ENCODE measurements at places on chromosomes 1 and 21. TPM values are rescaled to one million over a fixed set of nuclear protein-coding genes. Genes with fewer than 3 reads are reported as not detected.

The RNU1-1 gene
- 1,356 TPM for total RNA-seq

The ZNF593OS gene
- not detected for total RNA-seq

The CBR3 gene
- 2.3 TPM for total RNA-seq

The SLC45A1 gene
- total RNA-seq: 0.95 TPM

The PLA2G2C gene
- not detected for total RNA-seq

The GNG4 gene
- 3.8 TPM for total RNA-seq

The RPE65 gene
- 0.91 TPM for total RNA-seq

The IVNS1ABP gene
- total RNA-seq: 107 TPM

The MMEL1 gene
- not detected for total RNA-seq

The DIP2A gene
- 33.0 TPM for total RNA-seq

GRCh38 chr1:36161641-36162531, 5.9 kb downstream of the MAP7D1 start:
- DNase-seq: peak; percentile 43
- H3K36me3 ChIP-seq: peaks cover 22% of the 10 kb centered on the region
- H3K4me1 ChIP-seq: peaks cover 49% of the 10 kb centered on the region
- no peaks in the 10 kb centered on the region for H3K27me3 ChIP-seq

- no peak overlapping the region for H3K4me3 ChIP-seq
- H3K27ac ChIP-seq: no peak overlapping the region
- no peaks in the 10 kb centered on the region for H3K4me1 ChIP-seq
- H3K27me3 ChIP-seq: no peaks in the 10 kb centered on the region
- no peaks in the 10 kb centered on the region for H3K36me3 ChIP-seq
Measured at GRCh38 chr1:77467021-77467595, 185.3 kb downstream of the AK5 start.

- no peak for DNase-seq
- no peak overlapping the region for H3K4me3 ChIP-seq
- H3K27ac ChIP-seq: no peak overlapping the region
- H3K27me3 ChIP-seq: no peaks in the 10 kb centered on the region
- no peaks in the 10 kb centered on the region for H3K4me1 ChIP-seq
- no peaks in the 10 kb centered on the region for H3K36me3 ChIP-seq
Measured at GRCh38 chr1:182257369-182258063, 134.1 kb downstream of the GLUL start.

DNA sequence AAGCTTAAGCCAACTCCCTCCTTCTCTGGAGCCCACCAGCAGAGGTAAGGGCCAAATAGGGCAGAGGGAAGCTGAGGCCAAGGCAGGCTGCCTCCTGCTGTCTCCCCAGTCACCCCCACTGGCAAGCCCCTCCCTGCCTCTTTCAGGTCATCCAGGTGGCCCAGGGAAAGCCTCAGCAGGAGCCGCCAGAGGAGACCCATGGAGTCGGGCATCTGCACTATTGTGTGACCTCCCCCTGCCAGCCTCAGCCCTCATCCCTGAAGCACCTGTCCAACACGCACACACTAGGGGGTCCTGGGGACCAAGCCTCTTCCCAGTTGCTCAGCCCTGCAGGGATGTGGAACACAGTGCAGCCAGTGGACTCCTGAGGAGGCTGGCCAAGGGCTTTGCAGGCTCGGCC, 5.3 kb upstream of the NAXE start:
- DNase-seq: no peak
- H3K4me3 ChIP-seq: no peak overlapping the region
- no peaks in the 10 kb centered on the region for H3K36me3 ChIP-seq
- H3K4me1 ChIP-seq: peaks cover 4% of the 10 kb centered on the region
- H3K27ac ChIP-seq: no peak overlapping the region
- H3K27me3 ChIP-seq: no peaks in the 10 kb centered on the region

GRCh38 chr1:44371206-44371605, 16.1 kb upstream of the ERI3 start:
- no peaks in the 10 kb centered on the region for H3K4me1 ChIP-seq
- no peak overlapping the region for H3K4me3 ChIP-seq
- H3K36me3 ChIP-seq: no peaks in the 10 kb centered on the region
- H3K27ac ChIP-seq: no peak overlapping the region
- no peak for DNase-seq
- peaks cover 6% of the 10 kb centered on the region for H3K27me3 ChIP-seq

GRCh38 chr1:52580283-52580682, 21.9 kb upstream of the GPX7 start:
- H3K36me3 ChIP-seq: no peaks in the 10 kb centered on the region
- no peaks in the 10 kb centered on the region for H3K4me1 ChIP-seq
- DNase-seq: no peak

- H3K27me3 ChIP-seq: no peaks in the 10 kb centered on the region
- no peak overlapping the region for H3K4me3 ChIP-seq
- H3K27ac ChIP-seq: no peak overlapping the region
- H3K36me3 ChIP-seq: no peaks in the 10 kb centered on the region
Measured at GRCh38 chr1:58619286-58620054, 42.4 kb upstream of the TACSTD2 start.

- DNase-seq: no peak
- no peaks in the 10 kb centered on the region for H3K27me3 ChIP-seq
- H3K36me3 ChIP-seq: no peaks in the 10 kb centered on the region
- H3K27ac ChIP-seq: no peak overlapping the region
- peaks cover 9% of the 10 kb centered on the region for H3K4me1 ChIP-seq
- no peak overlapping the region for H3K4me3 ChIP-seq
Measured at GRCh38 chr1:91556556-91556955, 55.9 kb downstream of the CDC7 start.

DNA sequence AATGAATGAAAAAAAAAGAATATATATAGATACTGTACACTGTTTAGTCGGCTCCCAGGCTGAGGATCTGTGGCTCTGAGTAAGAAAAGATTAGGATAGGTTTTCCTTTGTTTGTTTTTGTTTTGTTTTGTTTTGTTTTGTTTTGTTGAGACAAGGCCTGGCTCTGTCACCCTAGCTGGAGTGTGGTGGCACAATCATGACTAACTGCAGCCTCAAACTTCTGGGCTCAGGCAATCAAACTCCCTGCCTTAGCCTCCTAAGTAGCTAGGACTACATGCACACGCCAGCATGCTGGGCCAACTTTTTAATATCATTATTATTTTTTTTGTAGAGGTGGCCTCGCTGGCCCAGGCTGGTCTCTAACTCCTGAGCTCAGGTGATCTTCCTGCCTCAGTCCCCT, 87.9 kb upstream of the PTBP2 start:
- no peak overlapping the region for H3K27ac ChIP-seq
- H3K4me1 ChIP-seq: no peaks in the 10 kb centered on the region
- DNase-seq: no peak
- H3K4me3 ChIP-seq: no peak overlapping the region

DNA sequence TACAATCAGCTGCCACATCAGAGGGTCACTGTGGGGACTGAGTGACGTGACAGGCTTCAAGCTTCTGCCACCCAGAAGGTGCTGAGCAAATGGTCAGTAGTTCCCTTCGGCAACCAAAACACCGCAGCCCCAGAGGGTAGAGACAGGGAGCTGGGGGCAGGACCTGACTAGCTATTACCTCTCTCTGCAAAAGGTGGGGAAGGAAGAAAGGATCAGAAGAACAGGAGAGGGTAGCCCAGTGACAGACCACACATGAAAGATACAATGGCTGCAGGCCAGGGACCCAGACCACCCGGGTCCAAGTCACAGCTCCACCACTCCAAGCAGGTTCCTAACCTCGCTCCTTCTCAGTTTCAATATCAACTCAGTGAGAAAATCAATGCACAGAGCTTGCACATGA, 377.1 kb downstream of the NPHP4 start:
- no peaks in the 10 kb centered on the region for H3K27me3 ChIP-seq
- no peak overlapping the region for H3K27ac ChIP-seq
- no peaks in the 10 kb centered on the region for H3K36me3 ChIP-seq
- H3K4me1 ChIP-seq: no peaks in the 10 kb centered on the region

- H3K36me3 ChIP-seq: no peaks in the 10 kb centered on the region
- no peak within 1 kb of the TSS for H3K27ac ChIP-seq
- peak; percentile 6 for DNase-seq
- peaks cover 8% of the 10 kb centered on the region for H3K4me1 ChIP-seq
- H3K27me3 ChIP-seq: peaks cover 75% of the 10 kb centered on the region
Measured at GRCh38 chr1:151716771-151717631, at the start of gene CELF3. CELF3 (minus strand) TSS chr1:151716803; CDS start chr1:151716020, 783 bp downstream.

DNA sequence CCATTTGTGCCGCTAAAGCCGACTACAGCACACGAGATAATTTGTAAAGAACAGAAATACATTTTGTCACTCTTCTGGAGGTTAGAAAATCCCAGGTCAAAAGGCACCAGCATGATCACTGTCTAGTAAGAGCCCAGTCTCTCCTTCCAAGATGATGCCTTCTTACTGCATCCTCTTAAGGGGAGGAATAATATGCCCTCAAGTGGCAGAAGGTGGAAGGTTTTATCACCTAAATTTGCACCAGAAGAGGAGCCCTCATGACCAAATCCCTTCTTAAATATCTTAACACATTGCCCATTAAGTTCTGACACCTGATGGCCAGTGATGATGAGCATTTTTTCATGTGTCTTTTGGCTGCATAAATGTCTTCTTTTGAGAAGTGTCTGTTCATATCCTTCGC, 326.7 kb upstream of the RGS18 start:
- no peaks in the 10 kb centered on the region for H3K4me1 ChIP-seq
- H3K4me3 ChIP-seq: no peak overlapping the region
- H3K27ac ChIP-seq: no peak overlapping the region

- DNase-seq: peak; percentile 26
- H3K36me3 ChIP-seq: peaks cover 66% of the 10 kb centered on the region
- H3K4me1 ChIP-seq: peaks cover 9% of the 10 kb centered on the region
- no peaks in the 10 kb centered on the region for H3K27me3 ChIP-seq
Measured at GRCh38 chr1:114718661-114719423, 2.3 kb upstream of the NRAS start.

- no peak overlapping the region for H3K27ac ChIP-seq
- no peaks in the 10 kb centered on the region for H3K36me3 ChIP-seq
Measured at GRCh38 chr1:227465256-227465655, 98.1 kb upstream of the ZNF678 start.

GRCh38 chr1:8423269-8423691, 105.4 kb downstream of the SLC45A1 start:
- peaks cover 23% of the 10 kb centered on the region for H3K36me3 ChIP-seq
- H3K4me3 ChIP-seq: peak overlapping the region; percentile 87
- no peak for DNase-seq
- peaks cover 20% of the 10 kb centered on the region for H3K4me1 ChIP-seq
- peak overlapping the region; percentile 82 for H3K27ac ChIP-seq

DNA sequence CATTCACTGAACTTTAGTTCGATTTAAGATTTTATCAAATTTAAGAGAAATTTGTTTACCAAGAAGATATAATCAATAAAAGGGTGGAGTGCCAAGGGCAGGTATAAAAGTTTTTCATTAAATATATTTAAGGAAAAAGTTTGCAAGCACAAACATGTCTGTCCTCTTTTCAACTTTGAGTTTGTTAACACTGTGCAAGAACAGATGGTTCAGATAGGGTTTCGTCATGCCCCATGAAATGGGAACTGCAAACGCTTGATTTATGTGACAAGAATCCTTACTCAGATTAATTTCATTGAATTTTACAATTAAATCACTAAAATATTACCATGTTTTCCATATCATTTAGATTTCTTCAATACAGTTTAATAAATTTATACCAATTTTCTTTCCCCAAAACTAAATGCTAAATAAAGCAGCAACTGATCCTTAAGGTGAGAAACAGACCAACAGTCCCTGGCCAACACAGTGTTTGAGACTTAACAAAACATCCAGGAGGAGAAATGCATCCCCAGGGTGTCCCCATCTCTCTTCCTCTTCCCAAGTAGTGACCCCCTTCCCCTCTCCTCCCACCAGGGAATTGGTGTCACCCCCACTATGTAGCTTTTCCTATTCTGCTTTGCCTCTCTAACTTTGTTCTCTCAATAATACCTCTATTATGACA, 292.9 kb downstream of the LTN1 start:
- H3K27ac ChIP-seq: no peak overlapping the region
- H3K27me3 ChIP-seq: no peaks in the 10 kb centered on the region
- H3K4me3 ChIP-seq: no peak overlapping the region

DNA sequence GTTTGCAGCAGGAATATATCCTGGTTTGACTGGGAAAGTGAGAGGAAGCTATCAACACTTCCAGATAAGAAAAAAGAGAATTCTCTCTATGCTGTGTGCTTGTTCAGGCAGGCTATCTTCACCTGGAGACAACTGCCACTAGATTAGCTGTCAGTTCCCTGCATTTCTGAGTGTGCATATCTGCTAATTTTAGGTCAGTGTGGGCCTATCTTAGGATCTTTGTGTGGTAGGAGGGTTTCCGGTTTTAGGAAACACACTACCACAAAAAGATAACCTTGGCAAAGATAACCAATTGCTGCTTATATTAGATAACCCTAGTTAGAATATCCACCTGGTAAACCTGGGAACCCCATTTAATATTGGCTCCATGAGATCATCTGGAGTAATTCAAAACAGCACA, 22.5 kb upstream of the GBP5 start:
- H3K4me1 ChIP-seq: no peaks in the 10 kb centered on the region
- no peaks in the 10 kb centered on the region for H3K27me3 ChIP-seq
- DNase-seq: no peak

DNA sequence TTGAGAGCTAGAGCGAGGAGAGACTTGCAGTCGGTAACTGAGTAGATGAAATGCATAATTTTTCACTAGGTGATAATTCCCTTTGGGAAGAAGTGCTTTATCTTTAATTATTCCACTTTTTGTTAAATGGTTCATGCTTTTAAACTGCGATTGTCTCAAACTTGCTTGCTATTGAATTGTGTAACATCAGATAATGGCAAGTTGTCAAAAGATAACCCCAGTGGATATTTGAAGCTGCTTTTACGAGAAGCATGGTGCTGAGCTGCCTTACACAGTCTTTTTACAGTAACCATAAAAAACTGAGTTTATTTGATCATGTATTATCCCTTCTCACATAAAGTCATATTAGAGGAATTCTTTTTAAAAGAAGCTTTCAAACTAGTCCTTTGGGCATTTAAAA, 30.2 kb downstream of the TMEM50B start:
- no peaks in the 10 kb centered on the region for H3K27me3 ChIP-seq
- H3K27ac ChIP-seq: no peak overlapping the region
- no peak overlapping the region for H3K4me3 ChIP-seq
- peaks cover 5% of the 10 kb centered on the region for H3K4me1 ChIP-seq

GRCh38 chr1:201281573-201281972, 1.7 kb upstream of the PKP1 start:
- DNase-seq: no peak
- H3K4me3 ChIP-seq: no peak overlapping the region
- H3K36me3 ChIP-seq: no peaks in the 10 kb centered on the region
- no peak overlapping the region for H3K27ac ChIP-seq
- peaks cover 25% of the 10 kb centered on the region for H3K27me3 ChIP-seq

GRCh38 chr1:15626269-15626950, 9.2 kb downstream of the DDI2 start:
- H3K4me1 ChIP-seq: no peaks in the 10 kb centered on the region
- no peak overlapping the region for H3K4me3 ChIP-seq
- H3K27me3 ChIP-seq: no peaks in the 10 kb centered on the region
- no peak for DNase-seq

GRCh38 chr1:192632641-192633532, 3.1 kb upstream of the RGS13 start:
- no peaks in the 10 kb centered on the region for H3K4me1 ChIP-seq
- no peak for DNase-seq
- H3K27ac ChIP-seq: no peak overlapping the region
- no peaks in the 10 kb centered on the region for H3K36me3 ChIP-seq
- H3K27me3 ChIP-seq: no peaks in the 10 kb centered on the region

Data from astrocyte (in vitro differentiated cells and primary cell).